Fibroblast of skin of right biceps (primary cell): ENCODE measurements at places on chromosomes 2 and 18.

- DNase-seq, result no peak
Observed at GRCh38 chr2:98254504-98255059, 91.7 kb upstream of the CNGA3 start.

DNA sequence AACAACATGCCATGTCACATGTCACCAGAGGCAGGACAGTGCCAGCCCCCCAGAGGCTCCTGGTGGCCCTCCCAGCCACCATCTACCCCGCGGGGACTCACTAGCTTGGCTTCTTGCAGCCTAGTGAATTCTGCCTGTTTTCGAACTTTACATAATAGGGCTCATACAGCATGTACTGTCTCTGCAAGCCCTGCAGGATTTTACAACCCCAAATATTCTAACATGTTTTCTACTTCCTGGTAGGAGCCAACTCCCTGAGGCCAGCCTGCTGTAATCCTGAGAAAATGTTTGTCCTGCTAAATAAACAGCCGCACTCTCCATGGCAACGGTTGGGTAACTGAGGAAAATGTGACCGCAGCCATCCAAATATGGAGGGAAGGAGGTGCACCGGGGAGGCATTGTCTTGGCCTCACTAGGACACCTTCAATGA is 2.7 kb downstream of the PER2 start:
- DNase-seq, result peak; percentile 72

DNA sequence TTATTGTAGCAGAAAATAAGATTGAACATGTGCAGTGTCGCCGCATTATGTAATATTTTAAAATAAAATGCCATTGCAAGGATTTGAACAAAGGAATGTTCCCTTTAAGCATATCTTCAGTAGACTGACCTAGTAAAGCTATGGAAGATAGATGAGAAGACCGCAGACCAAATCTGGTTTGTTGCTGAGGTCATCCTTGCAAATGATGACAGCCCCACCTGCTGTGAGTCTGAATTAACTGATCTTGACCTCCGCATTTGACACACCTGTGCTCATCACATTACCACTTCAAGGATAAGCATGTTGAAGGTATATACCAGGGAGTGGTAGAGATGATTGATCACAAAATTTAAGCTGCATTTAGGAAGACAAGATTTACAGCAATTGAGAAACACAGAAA is 96.2 kb downstream of the NYAP2 start:
- no peak for DNase-seq

GRCh38 chr18:6956495-6956894 is 161.1 kb downstream of the LAMA1 start:
- no peak for DNase-seq

DNA sequence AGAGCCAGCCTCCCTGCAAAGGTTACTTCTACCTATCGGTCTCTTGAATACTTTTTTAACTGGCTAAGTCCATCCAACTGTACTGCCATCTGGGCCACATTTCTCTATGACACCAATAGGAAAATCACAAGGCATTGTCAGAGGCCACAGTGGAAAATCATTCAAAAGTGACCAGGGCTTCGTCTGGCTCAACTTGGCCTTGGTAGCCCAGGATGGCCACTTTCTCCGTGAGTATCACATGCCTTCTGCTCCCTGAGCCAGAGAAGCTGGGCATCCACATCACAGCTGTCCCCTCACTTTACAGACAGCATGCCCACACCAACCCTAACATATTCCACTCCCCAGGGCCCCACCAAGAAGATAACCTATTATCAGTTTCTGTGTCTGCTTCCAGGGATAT is 5.8 kb downstream of the CIB4 start:
- DNase-seq, result no peak

- no peak for DNase-seq
Observed at GRCh38 chr2:174678395-174678794, 80.8 kb upstream of the WIPF1 start.

DNA sequence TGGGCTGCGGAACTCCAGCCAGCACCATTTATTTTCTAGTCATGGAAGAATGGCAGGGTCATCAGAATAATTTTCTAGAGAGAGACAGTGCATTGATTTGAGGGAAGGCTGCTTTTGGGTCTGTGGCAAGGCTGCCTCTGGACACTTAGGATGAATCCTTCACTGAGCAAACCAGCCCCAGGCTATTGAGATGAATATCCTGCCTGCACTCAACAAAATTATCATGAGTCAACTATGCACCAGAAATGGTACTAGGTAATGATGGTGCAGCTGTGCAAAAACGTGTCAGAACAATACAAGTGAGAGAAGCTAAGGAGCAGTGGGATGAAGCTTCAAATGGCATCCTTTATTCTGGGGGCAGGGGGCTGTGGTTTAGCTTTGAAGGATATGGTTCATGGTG is 115.8 kb downstream of the SPHKAP start:
- no peak for DNase-seq

- DNase-seq, result peak; percentile 71
Observed at GRCh38 chr2:11998626-11999378, 252.4 kb downstream of the LPIN1 start.

GRCh38 chr2:218128781-218129457 is 3.1 kb downstream of the CXCR2 start:
- DNase-seq, result no peak

- no peak for DNase-seq
Observed at GRCh38 chr2:239833269-239834109, 191.7 kb downstream of the NDUFA10 start.

- DNase-seq, result no peak
Observed at GRCh38 chr2:37558623-37559022, 112.8 kb downstream of the CDC42EP3 start.

GRCh38 chr18:13370995-13371625 is 152.6 kb downstream of the LDLRAD4 start:
- DNase-seq, result no peak

GRCh38 chr2:171320208-171320621 is 113.6 kb downstream of the METTL8 start:
- no peak for DNase-seq

- no peak for DNase-seq
Observed at GRCh38 chr2:47129191-47129706, 25.9 kb downstream of the STPG4 start.
